Fibroblast of villous mesenchyme (primary cell): ENCODE measurements at places on chromosomes 3 and 15. TPM values are rescaled to one million over a fixed set of nuclear protein-coding genes. Genes with fewer than 3 reads are reported as not detected.

The BCHE gene
- total RNA-seq = 1.6 and 2.6 TPM in 2 replicates

The MKRN2OS gene
- total RNA-seq = not detected in 2 replicates

The NMNAT3 gene
- total RNA-seq = 0.64 and 0.86 TPM in 2 replicates

The CPN2 gene
- total RNA-seq = not detected in 2 replicates

The CYP1A1 gene
- total RNA-seq = not detected in 2 replicates

The SUMF1 gene
- total RNA-seq = 41.9 and 47.4 TPM in 2 replicates

The ADGRG7 gene
- not detected in 2 replicates for total RNA-seq

The SLC9C1 gene
- total RNA-seq = under 0.01 TPM in 1 of 2 replicates, not detected in the other

The ACAN gene
- total RNA-seq = 1.6 TPM in 1 of 2 replicates, not detected in the other

The ANKRD63 gene
- total RNA-seq = not detected in 2 replicates

The MUSTN1 gene
- total RNA-seq = not detected in 2 replicates
